Germinal center (tissue), 1 donor: ENCODE measurements at places on chromosomes 11 and 22.

GRCh38 chr22:36356708-36357624, 30.8 kb downstream of the MYH9 start:
- DNase-seq: no peak

GRCh38 chr22:47395481-47395880, 633.0 kb downstream of the TBC1D22A start:
- DNase-seq: no peak

DNA sequence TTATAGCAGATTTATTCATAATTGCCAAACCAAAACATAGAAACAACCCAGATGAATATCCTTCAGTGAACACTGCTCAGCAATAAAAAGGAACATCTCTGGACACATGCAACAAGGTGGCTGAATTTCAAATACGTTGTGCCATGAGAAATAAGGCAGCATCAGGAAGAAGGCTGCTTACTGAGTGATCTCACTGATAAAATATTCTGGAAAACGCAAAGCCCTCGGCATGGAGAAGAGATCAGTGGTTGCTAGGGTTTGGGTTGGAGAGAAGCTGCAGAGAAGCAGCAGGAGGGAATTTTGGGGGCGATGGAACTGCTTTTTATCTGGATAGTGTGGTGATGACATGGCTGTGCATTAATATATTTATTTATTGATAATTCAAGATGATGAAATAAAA, 11.0 kb upstream of the SHANK2 start:
- no peak for DNase-seq

- DNase-seq: no peak
These were observed 46.4 kb upstream of the MN1 start for GRCh38 chr22:27848005-27848404.

GRCh38 chr11:327581-327923, 6.9 kb upstream of the IFITM3 start:
- DNase-seq: no peak

- no peak for DNase-seq
These were observed 5.0 kb downstream of the MICALL1 start for GRCh38 chr22:37910890-37911672.

DNA sequence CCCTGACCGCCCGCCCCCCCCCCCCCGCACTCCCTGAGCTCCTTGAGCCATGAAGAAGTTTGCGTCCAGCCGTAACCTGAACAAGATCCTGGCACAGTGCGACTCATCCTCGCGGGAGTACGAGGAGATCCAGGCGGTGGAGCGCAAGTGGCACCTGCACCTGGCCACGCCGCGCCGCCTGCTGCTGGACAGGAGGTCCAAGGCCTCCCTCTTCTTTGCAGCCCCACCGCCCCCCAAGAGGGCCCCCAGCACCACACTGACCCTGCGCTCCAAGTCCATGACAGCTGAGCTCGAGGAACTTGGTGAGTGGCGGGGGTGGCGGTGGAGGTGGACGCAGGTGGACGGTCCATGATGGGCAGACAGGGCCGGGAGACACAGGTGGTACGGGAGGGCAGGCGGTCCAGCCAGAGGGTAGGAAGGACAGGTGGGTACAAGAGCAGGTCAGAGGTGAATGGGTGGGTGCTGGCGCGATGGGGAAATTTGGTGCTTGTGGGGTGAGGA, 32.1 kb upstream of the ACR start:
- DNase-seq: no peak

- DNase-seq: no peak
These were observed 21.9 kb downstream of the NEAT1 start for GRCh38 chr11:65444314-65445051.

- DNase-seq: no peak
These were observed 8.1 kb upstream of the GNB1L start for GRCh38 chr22:19862619-19863246.

- no peak for DNase-seq
These were observed 5.2 kb upstream of the MAP6 start for GRCh38 chr11:75673977-75674582.

DNA sequence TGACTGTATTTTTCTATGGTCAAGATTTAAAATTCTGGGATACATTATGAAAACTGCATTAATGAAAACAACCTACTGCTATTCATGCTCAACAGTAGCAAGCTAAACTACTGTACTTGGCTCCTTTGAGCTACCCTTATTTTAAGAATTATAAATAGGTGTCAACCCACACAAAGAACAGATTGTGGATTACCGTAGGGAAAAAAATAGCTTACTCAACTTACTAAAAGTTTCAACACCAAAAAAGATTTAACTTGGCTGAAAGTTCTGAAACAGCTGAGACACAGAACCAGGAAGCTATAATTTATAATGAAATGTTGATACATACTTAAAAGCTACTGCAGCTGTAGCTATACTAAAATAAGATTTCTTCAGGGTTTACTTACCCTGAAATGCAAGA, 10.1 kb downstream of the LIN7C start:
- no peak for DNase-seq

DNA sequence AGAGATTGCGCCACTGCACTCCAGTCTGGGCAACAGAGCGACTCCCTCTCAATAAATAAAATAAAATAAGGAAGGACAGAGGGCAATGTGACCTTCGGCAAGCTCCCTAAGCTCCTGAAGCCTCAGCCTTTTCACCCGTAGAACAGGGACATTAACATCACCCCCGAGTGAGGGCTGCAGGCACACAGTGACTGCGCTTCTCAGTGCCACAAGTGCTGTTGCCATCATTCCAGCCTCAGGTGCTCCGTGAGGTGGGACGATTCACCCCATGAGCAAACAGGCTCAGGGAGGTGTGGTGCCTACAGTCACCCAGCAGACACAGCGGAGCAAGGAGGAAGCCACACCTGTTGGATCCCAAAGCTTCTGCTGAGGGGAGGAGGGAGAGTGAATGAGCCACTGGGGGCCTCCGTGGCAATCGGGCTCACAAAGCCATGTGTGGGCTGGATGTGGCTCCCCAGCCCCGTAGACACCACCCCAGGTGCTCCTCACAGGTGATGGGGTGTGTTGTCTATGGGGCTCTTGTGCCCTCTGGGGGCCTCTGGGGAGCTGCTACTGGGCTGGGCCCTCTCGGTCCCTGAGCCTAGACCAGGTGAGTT, 9.1 kb upstream of the TCF20 start:
- no peak for DNase-seq

DNA sequence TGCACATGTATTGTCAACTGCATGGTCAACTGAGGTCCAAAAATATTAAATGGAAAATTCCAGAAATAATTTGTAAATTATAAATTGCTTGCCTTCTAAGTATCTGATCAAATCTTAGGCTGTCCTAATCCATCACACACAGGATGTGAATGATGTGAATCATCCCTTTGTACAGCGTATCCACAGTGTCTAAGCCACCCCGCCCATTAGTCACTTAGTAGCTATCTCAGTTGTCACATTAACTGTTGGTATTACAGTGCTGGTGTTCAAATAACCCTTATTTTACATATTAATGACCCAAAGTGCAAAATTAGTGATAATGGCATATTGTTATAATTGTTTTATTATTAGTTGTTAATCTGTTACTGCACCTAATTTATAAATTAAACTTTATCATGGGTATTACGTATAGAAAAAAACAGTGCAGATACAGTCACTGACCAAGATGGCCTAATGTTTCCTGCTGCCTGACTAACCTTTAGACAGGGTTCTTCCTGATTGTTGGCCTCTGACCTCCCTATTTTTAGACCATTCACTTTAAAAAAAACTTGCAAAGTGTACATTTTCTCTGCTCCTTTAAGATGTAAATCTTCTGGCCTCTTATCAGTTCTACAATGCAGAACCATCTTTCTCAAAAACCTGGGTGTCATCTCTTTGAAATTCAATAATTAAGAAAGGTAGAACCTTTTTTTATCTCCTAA, 2.9 kb upstream of the SVIP start:
- no peak for DNase-seq

GRCh38 chr11:47374720-47375019, 3.7 kb downstream of the SPI1 start:
- no peak for DNase-seq

DNA sequence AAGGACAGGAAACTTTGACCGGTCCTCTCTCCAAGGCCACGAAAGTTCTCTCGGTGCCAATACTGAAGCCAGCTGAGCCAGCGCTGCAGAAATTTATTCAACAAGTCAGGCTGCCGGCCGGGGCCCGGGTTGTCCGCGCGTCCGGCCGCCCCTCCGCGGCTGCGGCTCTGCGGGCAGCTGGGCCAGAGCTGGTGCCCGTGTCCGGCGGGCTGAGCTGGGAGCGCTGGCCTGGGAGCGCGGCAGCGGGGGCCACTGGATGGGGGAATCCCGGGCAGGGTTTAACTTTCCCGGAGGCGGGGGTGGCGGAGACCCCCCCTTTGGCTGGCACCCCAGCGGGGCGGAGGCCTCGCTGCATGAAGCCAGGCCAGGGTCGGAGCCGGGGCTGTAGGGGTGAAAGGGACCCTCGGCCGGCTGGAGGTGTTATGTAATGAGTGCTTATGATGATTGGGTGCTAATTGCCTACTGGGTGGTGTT, 12.3 kb upstream of the CACNA1I start:
- no peak for DNase-seq

DNA sequence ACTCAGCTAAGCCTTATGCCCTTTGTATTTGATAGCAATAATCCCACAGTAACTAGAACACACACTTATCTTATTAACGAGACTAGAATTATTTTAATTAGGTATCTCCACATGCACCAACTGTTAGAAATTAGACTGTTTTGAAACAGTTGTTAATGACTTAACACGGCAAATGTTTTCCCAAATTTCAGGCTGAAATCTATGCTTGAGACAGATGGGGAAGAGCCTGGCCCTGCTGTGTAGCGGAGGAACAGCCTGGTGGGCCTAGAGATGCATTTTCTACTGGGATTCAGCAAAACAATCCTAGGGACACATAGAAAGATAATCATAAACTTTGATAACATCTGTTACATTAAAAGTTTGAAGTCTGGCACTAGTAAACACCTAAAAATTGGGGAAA, 273.4 kb downstream of the TTC28 start:
- no peak for DNase-seq
